ENCODE measurements at places on chromosomes 13 and 19.

DNA sequence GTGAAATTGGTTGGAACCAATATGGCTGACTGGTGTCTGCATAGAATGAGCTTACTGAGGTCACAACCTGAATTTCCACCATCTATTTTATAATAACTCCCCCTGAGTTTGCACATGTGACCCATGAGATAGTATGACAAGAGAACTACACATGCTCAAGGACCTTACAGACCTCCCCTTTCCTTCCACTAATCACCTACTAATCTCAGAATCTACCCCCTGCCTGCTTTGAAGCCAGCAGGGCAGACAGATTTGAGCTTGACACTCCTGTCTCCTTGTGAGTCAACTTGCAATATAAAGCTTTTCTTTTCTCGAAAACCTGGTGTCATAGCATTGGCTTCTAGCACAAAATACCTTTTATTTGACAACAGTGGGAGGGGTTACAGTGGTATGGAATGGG is 248.4 kb downstream of the RFC3 start:
- DNase-seq = no peak

GRCh38 chr13:101383595-101383994 is 32.7 kb downstream of the NALCN start:
- no peak for DNase-seq

DNA sequence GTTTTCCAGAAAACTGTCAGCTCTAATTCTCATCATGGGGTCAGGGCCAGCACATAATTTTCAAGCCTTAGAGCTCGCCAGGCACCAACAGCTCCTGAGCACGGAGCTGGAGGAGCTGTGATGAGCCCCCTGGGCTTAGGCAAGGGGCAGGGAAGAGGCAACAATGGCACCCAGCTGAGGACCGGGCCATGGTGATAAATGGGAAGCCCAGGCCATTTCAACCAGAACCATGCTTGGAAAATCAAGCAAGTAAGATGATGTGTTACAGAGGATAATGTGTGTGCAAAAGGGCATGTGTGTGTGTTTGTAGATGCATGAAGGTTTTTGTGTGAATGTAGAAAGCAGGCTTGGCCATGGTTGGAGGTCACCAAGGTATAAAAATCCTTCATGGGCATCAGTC is 66.8 kb upstream of the UBAC2 start:
- no peak for DNase-seq

- DNase-seq = no peak
Measured at GRCh38 chr19:54574527-54575056, 1.0 kb downstream of the LILRA2 start.

DNA sequence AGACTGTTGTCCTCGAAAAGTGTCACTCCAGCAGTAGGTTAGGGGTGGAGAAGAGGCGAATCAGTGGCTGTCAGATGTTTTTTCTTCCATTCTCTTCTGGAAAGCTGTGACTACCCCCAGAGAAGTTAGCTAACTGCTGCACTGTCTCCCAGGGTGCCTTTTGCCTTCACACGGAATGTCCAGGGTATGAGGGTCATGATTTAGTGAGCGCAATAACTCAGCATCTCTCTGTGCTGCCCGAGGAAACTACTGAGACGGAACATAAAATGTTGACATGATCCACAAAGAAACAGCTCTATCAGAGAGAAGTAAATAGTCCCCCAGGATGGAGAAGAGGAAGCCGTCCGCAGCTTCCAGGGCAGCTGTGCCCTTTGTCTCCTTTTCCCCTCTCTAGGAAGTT is 254.0 kb upstream of the ARGLU1 start:
- DNase-seq = no peak

GRCh38 chr13:42066542-42066941 is 18.1 kb downstream of the DGKH start:
- DNase-seq = no peak

Data from activated CD8-positive, alpha-beta memory T cell treated with anti-CD3 and anti-CD28 coated beads, Interleukin-2, amount 50 U/mL, for 4 hours (primary cell).